ENCODE measurements at places on chromosomes 12 and 14.

DNA sequence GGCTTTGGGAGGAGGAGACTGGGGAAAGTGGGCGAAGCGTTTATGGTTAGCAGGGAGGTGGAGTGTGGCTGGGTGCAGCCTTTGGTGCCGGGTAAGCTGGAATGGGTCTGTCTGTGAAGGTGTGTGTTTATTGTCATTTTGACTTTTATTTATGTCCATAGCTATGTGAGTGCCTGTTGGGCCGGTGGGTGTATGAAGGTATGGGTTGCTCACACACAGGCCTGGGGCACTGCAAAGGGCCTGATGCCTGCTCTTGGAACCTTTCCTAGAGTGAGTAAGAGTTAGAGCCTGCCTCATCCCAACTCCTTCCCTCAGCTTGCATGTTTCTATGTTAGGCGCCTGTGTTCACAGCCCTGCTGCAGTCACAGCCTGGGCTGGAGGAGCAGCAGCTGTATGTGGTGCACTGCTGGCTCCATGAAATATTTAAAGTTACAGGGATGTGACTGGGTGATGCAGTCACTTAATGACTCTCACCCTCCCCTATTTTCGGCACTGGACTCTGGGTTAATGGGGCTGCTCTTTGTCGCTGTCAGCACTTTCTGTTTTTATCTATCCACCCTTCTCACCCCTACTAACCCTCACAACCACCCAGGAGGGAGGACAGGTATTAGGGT is 2.6 kb upstream of the PPP1R1A start:
- DNase-seq: no peak

- no peak for DNase-seq
Observed at GRCh38 chr12:131855521-131856142, 27.4 kb downstream of the MMP17 start.

DNA sequence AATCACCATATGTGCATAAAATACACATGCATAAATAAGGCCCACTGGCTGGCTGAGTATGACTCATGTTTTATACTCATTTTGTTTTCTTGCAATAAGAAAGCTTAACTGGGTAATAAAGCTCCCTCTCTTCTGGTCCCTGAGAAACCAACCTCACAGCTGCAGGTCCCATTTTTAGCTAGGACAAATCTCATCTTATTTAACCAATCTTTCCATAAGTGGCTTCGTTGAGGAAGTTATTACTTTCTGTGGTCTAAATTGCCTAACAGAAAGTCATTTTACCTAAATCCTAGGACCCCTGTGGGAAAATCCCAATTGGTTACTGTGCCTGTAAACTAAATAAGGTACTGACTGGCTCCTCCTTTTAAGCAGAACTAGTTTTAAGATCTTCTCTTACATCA is 232.8 kb upstream of the FBXO33 start:
- DNase-seq: no peak

GRCh38 chr14:74409441-74409840 is 16.6 kb downstream of the SYNDIG1L start:
- DNase-seq: no peak

DNA sequence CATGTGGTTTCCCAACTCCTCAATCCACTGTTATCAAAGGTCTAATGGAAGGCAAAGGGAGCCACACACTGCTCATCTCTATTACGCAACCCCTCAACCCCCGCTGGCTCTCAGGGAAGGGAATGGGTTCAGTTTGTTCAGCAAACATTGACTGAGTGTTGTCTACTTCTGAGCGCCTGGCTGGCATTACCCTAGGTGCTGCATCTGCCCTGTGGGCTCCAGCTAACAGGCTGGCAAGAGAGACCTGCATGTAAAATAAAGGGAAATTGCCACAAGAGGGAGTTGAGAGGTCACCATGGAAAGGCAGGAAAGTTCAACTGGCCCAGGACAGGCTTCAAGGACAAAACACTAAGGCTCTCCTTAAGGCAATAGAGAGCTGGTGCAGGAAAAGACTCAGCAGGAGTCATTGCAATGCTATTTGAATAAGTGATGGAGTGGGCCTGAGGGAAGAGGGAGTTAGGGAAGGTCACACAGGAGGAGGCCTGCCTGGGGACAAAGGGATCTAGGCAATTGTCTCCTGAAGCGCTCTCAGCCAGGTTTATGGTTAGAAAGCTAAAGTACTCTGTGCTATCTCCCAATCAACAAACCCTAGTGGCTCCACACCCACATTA is 5.5 kb upstream of the ZNF740 start:
- no peak for DNase-seq

DNA sequence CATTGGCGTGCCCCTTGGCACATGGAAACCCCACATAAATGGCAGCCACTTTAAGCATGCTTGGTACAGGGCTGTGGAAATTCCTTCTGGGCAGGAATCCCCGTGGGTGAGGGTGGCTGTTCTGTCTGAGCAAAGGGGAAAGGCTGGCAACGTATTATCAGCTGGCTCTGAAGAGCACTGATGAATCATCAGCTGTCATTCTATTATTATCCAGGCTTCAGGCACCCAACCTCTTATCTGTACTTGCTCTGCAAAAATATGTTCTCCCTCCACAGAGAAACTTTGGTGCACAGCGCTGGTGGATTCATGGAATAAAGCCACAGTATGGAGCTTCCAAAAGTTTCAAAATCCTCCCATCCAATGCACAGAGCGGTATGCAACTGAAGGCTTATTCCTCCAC is 167.1 kb downstream of the TBX5 start:
- no peak for DNase-seq
